ENCODE measurements at places on chromosomes 4 and X.
A peak's percentile ranks its signal among the peaks of the same experiment; 100 is the strongest.

DNA sequence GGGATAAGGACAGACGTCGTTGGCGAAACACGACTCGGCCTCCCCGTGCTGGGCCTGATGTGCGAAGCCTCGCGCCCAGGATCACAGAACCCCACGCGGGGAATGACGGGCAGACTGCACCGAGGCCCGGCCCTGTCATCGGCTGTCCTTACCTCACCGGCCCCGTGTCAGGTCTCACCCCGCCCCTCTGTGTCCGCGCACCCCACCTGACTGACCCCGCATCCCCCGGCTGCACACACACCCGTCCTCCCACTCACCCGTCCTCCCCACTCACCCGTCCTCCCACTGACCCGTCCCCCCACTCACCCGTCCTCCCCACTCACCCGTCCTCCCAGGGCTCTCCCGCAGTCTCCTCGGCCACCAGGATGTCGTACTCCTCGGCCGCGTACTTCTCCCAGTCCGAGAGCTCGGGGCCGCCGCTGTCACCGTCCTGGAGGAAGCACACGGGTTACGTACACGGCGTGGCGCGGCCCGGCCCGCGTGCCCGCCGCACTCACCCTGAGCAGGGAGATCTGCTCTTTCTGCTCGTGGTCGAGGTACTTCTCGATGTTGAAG, 19.8 kb upstream of the GTPBP6 start:
- DNase-seq, result no peak

DNA sequence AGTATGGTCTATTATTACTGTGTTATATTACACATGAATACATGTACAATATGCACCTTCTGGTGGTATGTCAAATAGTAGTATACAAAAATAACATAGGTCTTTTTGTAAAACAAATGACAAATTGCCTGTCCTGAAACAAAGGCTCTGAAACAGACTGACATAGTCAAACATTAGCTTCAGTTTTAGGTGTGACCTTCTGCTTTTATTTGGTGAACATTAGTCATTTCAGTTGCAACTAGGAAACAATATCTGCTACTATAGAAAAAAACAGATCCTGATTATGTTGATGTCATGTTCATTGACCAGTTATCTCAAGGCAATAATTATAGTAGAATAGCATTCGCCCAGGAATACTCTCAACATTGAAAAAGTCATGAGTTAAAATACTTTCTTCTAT, 123.0 kb downstream of the CHRNA9 start:
- peak; percentile 38 for DNase-seq

GRCh38 chrX:87626996-87627395, 109.4 kb downstream of the KLHL4 start:
- no peak for DNase-seq

GRCh38 chr4:20764366-20764992, 64.2 kb downstream of the PACRGL start:
- DNase-seq, result no peak

- DNase-seq, result no peak
Measured at GRCh38 chr4:110412354-110413065, 63.4 kb upstream of the ENPEP start.

DNA sequence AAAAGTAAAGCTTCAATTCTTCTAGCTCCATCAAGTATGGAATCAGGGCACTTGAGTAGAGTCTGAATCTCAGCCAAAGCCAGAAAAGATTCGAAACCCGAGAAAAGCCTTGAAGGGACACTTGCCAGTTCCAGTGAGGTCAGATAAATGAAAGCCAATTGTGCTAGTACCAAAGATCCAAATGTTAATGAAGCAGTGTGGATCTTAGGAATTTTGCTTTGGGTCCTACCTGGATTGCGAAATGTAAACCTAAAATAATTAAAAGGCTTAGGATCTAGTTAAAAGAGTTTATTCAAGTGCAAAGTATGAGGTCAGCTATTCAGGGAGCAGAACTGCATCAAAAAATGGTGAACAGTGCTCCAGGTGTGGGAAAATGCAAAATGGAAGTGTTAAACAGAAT, 552.6 kb downstream of the NAP1L3 start:
- DNase-seq, result no peak

DNA sequence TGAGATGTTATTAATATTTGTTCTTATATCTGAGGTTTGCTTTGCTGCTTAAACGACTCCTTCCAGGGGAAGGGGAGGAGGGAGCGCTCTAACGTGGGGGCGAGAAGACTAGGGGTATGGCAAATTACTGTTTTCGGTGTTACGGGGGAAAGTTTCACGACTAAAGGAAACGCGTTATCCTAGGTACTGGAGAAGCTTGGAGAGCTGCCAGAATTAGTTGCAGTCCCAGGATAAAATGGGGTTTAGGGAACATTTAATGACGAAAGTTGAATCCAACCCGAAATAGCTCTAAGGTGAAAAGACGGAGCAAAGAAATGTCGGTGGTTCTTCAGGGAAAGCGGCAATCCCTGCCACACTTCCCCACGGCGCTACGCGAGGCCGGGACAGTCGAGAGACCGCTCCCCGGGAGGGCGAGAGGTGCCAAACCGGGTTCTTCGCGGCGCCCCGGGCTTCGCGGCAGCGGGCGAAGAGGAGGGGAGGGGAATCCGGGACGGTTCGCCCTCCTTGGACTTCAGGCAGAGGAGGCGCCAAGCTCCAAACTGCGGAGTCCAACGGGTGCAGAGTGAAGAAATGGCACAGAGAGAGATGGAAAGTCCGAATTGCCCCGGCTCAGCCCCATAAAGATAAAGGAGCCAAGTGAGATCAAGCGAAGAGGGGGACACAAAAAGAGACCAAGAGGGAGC, 724 bp downstream of the THOC2 start:
- peak; percentile 35 for DNase-seq

DNA sequence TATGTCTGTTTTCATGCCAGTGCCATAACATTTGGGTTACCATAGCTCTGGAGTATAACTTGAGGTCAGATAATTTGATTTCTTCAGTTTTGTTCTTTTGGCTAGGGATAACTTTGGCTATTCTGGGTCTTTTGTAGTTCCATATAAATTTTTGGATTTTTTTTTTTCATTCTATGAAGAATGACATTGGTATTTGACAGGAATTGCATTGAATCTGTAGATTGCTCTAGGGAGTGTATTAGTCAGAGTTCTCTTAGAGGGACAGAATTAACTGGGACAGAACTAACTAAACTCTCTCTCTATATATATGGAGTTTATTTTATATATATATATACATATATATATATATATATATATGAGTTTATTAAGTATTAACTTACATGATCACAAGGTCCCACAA, 32.2 kb upstream of the SLIT2 start:
- DNase-seq, result no peak

- DNase-seq, result no peak
Measured at GRCh38 chrX:63782515-63782914, 2.5 kb downstream of the ARHGEF9 start.

DNA sequence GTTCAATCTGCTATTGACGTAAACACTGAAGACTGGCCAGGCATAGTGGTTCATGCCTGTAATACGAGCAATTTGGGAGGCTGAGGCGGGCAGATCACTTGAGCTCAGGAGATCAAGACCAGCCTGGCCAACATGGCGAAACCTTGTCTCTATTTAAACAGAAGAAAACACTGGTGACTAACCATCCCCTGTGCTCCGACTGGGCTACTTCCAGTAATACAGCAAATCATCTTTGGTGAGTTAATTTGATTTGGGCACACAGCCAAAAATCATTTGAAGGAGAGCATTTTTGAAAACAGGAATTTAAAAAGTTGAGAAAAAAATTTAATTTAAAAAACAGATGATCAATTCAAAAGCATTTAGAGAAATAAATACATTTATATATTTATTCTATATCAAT, 52.0 kb downstream of the SEC24D start:
- DNase-seq, result no peak

- DNase-seq, result no peak
Measured at GRCh38 chrX:153633048-153633447, 14.0 kb upstream of the DUSP9 start.

DNA sequence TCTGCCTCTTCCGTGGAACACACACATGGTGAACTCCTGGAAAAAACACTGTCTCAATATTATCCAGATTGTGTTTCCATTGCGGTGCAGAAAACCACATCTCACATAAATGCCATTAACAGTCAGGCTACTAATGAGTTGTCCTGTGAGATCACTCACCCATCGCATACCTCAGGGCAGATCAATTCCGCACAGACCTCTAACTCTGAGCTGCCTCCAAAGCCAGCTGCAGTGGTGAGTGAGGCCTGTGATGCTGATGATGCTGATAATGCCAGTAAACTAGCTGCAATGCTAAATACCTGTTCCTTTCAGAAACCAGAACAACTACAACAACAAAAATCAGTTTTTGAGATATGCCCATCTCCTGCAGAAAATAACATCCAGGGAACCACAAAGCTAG, 87.9 kb downstream of the TET2 start:
- no peak for DNase-seq

DNA sequence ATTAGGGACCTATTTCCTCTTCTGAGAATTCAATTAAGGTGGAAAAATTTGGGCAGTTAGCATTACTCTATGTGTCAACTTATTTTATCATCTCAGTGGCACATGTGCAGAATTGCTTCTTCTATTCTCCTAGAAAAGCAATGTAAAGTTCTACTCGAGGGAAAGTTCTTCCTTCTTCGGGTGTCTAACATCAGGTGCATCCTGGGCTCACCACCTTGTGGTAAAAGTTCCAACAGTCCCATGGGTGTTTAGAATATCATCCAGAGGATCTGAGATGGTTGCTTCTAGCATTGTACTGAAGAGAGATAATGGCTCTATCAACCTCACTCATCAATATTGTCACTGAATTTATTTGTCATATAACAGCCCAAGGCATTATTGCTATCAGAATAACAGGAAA, 969.7 kb downstream of the PDHA2 start:
- no peak for DNase-seq

DNA sequence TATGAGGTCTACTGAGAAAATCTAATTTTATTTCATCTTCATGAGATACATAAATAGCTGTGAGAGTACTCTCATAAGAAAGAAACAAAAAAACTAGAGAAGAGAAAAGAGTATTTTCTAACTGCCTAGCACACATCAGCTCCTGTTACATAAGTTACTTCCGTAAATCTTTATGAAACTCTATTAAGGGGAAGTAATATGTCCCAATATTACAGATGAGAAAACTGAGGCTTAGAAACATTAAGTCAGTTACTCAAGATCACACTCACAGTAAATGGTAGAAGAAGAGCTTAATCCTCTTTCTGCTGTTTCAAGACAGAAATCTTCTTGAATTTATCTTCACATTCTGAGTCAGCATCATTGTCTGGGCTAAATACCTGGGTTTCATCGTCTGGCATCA, 164.1 kb downstream of the DTHD1 start:
- DNase-seq, result peak; percentile 22

DNA sequence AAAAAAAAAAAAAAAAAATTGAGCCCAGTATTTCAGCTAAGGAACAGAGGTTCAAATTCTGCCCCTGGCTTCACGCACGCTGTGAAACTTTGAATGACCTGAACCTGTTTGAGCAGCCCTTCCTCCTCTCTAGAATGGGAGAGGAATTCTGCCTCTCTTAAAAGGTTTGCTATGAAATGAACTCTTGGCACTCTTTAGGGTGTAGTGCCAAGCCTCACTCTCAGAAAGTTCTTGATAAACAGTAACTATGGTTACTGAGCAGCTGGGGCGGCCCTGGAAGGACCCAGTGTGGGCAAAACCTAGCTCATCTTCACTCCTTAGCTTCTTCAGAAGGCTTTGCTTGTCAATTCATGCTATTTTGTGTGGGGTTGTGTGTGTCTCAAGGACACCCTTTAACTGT, 73.7 kb downstream of the GEMIN8 start:
- no peak for DNase-seq

Data from GM06990 (cell line).